Brain (organoid and tissue), 16 donors: ENCODE measurements at places on chromosomes 16 and 17.

GRCh38 chr16:369866-370436 lies 387 bp downstream of the MRPL28 start:
- no peak for DNase-seq

- no peak for DNase-seq
Observed at GRCh38 chr17:1156864-1157263, 22.9 kb downstream of the ABR start.

GRCh38 chr16:86786338-86786737 lies 208.0 kb downstream of the FOXL1 start:
- no peak for DNase-seq

DNA sequence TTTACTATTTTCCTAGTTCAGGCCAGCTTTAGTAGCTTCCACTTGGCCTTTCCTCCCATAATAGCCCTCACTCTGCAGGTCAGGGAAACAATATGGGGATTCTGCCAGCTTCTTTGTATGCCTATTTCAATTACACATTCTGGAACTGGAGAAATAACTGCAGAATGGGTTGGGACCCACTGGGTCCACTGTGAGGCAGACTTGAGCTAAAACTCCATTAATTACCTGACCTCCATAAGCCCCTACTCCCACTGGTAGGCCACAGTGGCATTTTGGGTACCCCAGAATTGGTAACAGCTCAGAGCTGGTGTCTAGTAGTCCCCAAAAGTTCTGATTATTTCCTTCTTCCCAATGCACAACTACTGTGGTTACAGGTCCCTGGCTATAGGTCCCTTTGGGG lies 16.7 kb upstream of the TENT4B start:
- no peak for DNase-seq

DNA sequence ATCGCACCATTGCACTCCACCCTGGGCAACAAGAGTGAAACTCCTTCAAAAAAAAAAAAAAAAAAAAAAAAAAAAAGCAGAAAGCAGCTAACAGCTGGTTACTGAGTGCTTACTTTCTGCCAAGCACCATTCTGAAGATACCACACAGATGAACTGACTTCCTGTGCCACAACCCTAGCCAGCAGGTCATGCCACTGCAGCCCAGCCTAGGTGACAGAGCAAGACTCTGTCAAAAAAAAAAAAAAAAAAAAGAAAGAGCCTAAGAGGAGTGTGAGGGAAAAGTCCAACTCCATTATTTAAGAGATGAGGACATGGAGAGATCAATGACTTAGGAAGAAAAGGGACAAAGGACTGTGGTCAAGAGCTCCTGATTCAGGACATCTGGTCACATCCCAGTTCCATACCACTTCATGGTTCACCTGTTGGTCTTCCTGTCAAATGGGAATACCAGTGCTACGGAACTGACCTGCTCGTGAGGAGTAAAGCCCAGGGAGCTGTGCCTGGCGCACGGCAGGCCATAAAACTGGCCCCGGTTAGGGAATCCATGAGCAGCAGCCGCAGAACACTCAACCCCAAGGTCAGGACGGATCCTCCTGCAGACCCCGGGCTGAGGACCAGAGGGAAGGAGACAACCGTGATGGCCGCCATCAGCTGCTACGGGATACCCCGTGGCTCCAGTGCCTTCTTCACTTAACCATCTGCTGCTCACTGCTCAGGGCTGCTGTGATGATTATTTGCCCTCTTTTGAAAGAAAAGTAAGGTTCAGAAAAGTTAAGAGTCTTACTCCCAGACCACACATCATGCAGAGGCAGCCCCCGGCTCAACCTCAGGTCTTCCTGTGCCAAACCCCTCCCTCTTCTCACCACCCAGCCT lies 950 bp downstream of the KLHDC4 start:
- no peak for DNase-seq

DNA sequence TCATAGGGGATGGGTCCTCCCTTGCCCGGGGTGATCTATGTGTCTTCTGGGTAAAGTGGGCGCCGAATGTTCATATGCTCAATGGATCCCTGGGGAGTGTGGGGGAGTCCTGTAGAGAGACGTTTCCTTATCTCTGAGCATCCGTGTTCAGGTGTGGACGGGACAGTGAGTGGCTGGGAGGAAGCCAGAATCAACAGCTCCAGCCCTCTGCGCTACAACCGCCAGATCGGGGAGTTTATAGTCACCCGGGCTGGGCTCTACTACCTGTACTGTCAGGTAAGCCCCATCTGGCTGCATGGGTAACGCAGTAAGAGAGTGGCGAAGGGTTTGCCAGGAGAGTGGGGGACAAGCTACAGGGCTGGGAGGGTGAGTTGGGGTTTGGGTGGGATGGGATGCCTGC lies 1.9 kb upstream of the TNFSF13 start:
- DNase-seq: no peak

- no peak for DNase-seq
Observed at GRCh38 chr16:86846136-86846535, 267.8 kb downstream of the FOXL1 start.

GRCh38 chr16:11211977-11212797 lies 43.8 kb downstream of the SOCS1 start:
- DNase-seq: no peak

DNA sequence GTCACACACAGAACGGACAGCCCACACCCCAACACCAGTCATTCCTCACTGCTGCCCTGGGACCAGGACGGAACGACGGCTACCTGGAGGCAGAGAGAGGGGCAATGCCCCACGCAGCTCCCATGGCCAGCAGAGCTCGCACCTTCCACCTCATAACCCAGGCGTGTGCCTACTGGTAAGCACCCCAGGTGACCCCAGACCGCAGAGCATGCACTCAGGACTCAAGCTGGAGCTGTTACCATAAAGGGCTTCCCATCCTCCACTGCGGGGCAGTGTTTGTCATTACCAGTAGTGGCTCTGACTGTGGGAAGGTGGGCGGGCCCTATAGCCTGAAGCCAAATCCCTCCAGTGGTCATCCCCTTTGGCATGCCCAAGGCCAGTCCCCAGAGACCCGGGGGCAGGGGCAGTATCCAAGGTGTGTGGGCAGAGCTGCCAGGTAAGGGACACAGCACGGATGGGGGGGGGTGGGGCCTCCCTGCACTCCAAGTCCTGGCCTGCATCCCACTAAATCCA lies 4.7 kb upstream of the BCAR1 start:
- no peak for DNase-seq

DNA sequence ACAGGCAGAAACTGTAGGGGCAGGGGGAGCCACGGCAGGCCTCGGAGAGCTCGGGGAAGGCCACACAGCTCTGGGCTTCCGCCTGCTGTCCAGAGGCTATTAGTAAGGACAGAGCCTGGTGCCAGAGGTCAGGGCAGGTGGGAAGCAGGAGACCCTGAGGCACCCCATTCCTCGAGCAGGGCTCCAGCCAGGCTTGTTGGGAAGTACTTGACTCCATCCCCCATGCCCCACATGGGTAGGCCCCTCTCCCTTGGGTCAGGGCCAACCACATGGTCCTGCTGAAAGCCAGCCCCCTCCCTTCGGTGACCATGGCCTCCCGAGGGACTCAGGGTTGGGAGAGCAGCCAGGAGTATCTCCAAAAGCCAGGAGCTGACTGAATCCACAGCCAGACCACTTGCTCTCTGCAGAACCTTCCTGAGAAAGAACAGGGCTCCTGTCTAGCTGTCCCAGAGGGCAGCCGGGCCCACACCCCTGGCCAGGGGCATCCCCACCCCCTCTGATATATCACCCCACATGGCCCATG lies 17.4 kb upstream of the MPRIP start:
- no peak for DNase-seq

- no peak for DNase-seq
Observed at GRCh38 chr16:7107436-7107835, 225.2 kb upstream of the RBFOX1 start.

DNA sequence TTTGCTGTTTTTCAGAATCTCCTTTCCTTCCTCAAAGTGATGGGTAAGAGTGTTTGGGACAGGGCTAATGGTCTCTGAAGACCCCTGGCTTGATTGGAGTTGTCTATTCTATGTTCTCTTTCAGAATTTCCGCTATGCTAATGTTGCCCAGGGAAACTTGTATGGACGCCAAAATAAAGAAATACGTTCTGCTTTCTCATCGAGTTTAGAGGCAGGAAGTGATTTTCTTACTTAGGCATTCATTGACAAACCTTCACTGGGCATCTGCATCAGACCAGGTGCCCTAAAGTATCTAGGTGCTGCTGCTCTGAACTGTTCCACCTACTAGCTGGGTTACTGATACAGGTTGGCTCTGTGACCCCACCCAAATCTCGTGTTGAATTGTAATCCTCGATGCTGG lies 787.9 kb upstream of the EEF2KMT start:
- no peak for DNase-seq

- no peak for DNase-seq
Observed at GRCh38 chr16:77158293-77158692, 32.7 kb upstream of the MON1B start.

GRCh38 chr17:41048441-41048840 lies 1.3 kb upstream of the KRTAP2-1 start:
- DNase-seq: no peak

DNA sequence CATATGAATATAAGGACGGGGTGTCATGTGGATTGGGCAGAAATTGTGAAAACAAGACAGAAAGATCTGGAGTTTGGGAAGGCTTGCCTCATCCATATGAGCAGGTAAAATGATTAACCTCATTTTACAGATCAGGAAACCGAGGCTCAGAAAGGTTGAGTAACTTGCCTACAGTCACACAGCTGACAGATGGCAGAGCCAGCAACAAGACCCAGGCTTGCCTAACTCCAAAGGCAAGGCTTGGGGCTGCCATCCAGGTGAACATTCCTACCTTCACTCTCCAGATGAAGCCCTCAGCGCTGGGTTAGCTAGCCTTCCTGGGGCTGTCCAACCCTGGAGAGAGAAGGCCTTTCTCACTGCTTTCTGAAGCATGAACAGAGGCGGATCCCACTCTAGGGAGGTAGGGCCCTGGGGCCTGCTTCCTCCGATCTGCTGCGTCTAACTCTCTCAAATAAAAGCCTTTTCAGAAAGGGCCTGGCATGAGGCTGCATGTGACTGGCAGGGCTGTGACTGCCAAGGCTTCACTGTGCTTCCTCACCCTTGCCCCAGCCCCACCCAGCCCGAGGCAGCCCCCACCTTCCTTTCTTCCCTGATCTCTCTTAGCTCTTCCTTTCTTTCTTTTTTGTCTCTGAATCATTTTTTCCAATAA lies 107.8 kb downstream of the GNAO1 start:
- peak; percentile 77 for DNase-seq

DNA sequence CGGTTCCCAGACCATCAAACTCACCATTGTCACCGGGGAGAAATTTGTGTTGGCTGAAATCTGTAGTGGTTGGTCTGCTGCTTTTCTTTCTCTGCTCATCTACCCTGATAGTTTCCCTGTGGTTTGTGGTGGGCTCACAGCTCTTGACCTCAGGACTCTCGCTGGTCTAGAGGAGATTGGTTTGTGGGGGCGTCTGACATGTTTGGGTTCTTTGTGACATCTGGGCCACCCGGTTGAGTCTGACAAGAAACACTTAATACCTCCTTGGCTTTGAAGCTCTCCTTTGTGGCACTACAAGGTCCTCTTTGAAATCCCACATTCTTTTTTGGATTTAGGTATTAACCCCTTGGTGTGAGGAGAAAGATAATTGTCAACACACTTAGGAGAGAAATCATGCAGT lies 662.0 kb downstream of the WWOX start:
- no peak for DNase-seq

- peak; percentile 38 for DNase-seq
Observed at GRCh38 chr16:69566240-69566980, 644 bp downstream of the NFAT5 start.

DNA sequence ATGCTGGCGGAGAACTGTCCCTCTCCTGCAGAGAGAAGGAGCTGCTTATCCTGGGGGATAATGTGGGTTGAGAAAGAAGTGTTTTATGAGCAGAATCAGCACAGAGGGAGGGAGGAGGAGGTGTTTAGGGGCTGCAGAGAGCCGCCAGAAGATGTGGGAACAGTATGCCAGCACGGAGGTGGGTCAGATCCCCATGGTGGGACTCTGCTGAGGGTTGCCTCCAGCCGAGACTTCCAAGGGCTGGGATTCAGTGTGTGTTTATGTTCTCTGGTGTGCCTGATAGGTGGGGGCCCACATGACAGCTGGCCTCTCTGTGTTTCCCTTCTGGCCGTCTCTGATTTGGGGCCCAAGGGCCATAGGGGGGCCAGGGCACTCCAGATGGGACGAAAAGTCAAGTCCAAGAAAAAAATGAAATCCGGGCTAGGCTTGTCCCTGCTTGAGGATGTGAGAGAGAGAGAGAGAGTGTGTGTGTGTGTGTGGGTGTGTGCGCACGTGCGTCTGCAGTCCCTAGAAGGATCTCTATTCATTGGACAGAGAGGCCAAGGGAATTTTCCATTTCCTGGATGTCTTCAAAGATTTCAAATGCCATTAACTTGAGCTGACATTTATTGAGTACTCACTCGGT lies 21.6 kb downstream of the PRKCB start:
- no peak for DNase-seq

DNA sequence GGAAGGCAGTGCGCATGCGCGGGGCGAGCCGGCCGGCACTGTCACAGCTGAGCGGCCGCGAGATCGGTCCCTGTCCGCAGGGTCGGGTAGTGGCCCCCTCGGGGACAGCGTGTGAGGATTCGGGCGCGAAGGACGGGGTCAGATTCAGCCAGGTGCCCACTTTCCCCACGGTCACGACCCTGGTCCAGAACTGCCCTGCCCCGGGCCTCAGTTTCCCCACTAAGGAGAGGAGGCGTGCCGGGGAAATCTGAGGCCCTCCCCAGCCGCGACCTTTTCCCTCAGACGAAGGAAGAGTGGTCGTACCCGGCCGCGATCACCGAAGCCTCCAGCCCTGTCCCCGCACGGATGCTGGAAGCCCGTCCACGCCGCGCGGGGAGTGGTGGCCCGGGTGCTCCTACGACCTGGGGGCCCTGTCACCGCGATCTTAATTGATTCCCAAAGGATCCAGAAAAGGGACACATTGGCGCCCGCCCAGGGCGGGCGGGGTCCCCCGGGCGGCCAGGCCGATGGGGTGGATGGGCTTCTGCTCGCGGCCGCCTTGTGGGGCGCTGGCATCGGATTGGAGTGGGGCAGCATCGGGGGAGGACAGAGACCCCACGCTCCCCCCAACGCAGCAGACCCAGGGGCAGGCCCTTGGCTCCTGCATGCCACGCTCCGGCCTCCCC lies 57.7 kb downstream of the SRL start:
- DNase-seq: no peak

DNA sequence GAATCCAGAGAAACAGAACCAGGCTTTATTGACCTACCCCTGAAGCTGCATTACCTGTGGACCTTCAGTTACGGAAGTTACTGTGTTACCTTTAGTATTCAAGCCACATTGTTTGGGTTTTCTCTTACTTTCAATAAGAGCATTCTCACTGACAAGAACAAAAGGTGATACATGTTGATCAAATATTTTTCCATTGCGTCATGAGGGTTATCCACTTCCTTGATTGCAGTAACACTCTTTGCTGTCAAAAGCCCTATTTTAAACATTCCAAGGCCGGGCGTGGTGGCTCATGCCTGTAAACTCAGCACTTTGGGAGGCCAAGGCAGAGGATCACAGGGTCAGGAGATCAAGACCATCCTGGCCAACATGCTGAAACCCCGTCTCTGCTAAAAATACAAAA lies 28.6 kb upstream of the PAFAH1B1 start:
- DNase-seq: no peak
